Stimulated activated CD4-positive, alpha-beta T cell treated with anti-CD3 and anti-CD28 coated beads, Interleukin-15, amount 100 ng/mL, for 24 hours (primary cell): ENCODE measurements at places on chromosomes 4 and X.

DNA sequence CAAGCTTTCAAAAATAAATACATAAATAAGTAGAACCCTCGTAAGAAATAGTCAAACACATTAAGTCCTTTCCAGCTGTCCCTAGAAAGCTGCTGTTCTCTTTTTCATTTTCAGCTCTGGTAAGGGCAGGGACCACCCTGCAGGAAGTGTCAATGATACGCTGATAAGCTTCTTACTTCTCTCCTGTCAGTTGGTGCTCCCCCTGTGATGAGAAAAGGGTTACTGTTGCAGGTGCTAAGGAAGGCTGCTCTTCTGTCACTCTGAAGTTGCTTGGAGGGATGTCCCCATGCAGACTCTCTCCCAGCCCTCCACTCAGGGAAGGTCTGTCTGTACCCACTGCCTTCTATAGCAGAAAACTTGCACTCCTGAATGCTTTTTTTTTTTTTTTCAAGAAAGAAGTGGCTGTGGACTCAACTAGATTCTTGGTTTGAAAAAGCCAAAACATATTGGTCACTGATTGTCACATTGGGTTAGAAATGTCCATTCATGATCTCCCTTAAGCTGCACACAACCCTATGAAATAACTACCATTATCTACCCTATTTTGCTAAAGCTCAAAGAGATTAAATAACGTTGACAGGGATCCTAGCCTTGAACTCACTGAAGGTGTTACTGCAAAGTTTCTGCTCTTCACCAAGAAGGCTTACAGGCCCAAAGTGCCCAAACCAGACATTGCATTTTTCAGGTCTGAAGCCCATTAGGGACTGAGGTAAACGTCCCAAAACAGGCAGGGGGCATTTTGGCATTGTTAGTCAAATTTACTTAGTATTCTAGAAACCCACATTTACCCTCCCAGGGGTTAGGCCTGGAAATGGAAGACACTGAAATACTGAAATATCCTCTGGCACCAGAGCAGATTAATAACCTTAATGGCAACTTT lies 1.2 kb downstream of the CXCL3 start:
- DNase-seq = no peak

GRCh38 chr4:182074810-182075209 lies 168.4 kb upstream of the TENM3 start:
- DNase-seq = no peak

GRCh38 chr4:69974631-69975030 lies 9.1 kb upstream of the CSN2 start:
- no peak for DNase-seq

DNA sequence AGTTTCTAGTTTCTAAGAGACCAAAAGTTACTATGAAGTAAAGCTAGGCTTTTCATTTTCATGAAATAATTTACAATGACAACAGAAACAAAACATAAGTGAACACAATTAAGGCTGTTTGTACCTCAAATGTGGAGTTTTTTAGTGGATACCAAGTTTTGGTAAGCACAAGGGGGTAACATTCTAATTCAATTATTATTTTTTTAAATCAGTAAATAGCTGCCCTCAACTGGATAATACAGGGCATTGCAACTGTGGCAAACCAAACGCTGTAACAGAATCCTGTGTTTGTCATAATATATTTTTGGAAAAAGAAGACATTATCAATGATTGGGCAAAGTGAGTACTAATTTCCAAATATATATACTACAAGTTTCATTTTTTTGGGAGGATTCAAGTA lies 150.3 kb downstream of the FBXW7 start:
- DNase-seq = no peak

DNA sequence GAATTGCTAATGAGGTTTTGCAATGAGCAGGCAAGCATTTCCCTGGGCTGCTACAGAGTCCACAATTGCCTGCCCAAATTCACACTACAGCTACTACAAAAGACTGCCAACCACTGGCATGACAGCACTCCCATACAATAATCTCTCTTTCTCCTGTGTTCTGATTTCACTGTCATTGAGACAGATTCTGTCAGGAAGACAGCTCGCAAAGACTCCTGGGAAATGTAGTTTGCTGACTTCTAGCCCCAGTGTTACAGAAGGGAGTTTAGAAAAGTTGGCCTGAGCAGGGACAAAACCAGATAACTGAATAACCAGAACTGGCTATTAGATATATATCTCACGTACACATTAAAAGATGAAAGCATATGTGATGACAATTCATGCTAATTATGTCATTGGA lies 1231.3 kb upstream of the PRKX start:
- DNase-seq = no peak

GRCh38 chr4:72318421-72319170 lies 250.4 kb downstream of the ADAMTS3 start:
- DNase-seq = no peak

DNA sequence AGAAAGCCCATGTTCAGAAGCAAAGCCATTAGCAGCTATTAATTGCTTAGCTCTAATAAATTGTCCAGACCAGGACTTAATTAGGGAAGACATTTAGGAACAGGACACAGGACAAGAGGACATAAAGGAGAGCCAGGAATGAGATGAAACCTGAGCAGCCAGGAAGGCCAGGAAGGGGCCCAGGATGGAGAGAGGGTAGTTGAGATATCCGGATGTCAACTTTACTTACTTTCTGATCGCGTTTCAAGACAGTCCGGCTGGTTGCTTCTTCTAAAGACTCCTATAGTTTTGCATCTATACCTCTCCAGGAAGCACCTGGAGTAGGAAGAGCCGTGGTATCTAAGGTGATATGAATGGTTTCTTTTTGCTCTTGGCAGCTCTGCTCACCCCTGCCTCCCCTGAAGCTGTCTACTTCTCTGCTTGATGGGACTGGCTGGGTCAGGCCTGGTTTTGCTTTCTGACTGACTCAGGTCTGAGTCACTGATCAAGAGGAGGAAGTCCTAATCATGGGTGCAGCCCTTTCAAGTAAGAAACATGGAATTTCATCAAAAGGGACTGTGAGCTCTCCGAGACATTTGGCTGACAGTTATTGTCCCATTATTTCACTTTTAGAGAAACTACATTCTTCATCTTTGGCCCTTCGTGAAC lies 733.3 kb downstream of the RPA4 start:
- peak; percentile 4 for DNase-seq

- no peak for DNase-seq
These were observed 9.5 kb downstream of the GNRHR start for GRCh38 chr4:67744561-67745283.

GRCh38 chr4:22744478-22745062 lies 51.8 kb downstream of the GBA3 start:
- DNase-seq = no peak

GRCh38 chr4:153232768-153233167 lies 28.5 kb downstream of the TRIM2 start:
- DNase-seq = no peak

GRCh38 chr4:161178310-161178709 lies 985.5 kb downstream of the FSTL5 start:
- no peak for DNase-seq

DNA sequence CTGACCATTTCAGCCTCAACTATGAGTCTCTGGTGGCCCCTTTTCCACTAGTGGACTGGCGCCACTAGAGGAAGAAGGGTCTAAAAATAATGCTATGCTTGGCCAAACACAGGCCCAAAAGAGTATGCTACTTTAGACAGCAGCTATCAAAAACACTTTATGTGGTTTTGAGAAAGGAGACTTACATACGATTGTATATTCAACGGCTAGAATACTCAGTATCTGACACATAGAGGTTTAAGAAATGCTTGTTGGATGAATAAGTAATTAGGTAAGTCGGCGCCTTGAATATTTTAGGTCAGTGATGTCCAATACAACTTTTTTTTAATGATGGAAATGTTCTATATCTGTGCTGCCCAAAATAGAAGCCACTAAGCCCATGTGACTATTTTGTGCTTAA lies 25.7 kb upstream of the TMPRSS11A start:
- DNase-seq = no peak

- DNase-seq = no peak
These were observed 59.8 kb upstream of the RELL1 start for GRCh38 chr4:37745946-37746345.

GRCh38 chr4:87541956-87542709 lies 13.0 kb upstream of the SPARCL1 start:
- DNase-seq = no peak

GRCh38 chr4:118920247-118920646 lies 31.6 kb downstream of the SYNPO2 start:
- DNase-seq = no peak

GRCh38 chr4:163492951-163493504 lies 1.5 kb upstream of the TMA16 start:
- no peak for DNase-seq

DNA sequence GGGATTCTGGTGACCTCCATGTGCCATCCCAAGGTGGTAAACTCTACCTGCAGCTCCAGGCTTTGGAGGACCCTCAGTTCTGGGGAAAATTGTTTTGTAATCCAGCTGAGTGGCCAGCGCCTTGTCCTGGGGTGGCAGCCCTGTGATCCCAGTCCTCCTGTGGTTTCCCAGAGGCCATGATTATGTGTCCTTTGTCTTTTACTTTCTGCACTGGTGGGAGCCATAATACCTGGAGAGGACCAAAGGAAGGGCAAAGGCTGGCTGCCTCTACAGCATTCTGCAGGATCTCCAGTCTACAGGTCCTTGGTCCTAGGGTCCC lies 64.0 kb downstream of the NBDY start:
- no peak for DNase-seq

DNA sequence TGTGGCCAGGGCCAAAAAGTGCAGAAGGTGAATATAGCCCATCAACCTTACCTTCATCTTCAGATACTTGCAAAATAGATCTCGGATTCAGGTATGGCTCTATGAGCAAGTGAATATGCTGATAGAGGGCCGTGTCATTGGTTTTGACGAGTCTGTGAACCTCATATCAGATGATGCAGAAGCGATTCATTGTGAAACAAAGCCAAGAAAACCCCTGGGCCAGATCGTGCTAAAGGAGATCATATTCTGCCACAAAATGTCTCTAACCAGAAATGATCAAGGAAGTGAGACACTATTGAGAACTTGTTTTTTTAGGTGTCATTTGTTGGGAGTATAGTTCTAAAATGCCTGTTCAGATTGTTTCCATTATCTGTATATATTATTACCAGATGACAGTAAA lies 48.3 kb downstream of the PDK3 start:
- peak; percentile 47 for DNase-seq

DNA sequence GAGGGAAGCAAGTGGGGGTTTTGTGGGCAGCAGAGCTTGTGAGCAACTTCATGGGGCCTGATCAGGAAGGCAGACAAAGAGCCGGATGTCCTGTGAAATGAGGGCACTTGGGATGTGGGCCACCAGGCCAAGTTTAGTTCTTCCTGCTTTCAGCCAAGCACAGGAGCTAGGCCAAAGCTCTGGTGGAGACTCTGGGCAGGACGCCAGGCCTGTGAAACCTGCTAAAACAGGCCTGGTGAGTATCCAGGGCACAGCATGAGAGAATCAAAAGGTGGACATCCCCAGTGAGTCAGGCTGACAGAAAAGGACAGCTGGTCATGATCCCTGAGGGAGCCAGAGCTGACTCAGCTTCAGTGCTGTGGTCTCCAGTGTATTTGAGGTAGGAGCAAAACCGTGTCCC lies 95.7 kb downstream of the NPNT start:
- DNase-seq = no peak

GRCh38 chr4:85569730-85570299 lies 94.9 kb downstream of the ARHGAP24 start:
- no peak for DNase-seq

DNA sequence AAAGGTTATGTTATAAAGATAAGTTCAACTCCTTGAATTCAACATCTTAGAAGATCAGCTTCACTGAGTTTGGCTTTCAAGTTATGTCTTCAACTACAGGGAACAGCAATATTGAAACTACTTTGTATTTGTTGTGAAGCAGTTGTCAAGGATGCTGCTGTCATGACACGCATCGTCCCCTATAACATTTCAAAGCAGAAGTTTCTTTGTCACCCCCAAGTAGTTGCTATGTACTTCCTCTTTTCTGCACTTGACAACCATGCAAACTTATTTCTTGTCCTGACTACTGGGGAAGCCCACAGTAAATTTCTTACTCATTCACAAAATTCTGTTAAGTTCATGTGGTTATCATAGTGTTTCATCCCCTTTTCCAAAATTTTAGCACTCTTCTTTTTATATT lies 14.3 kb downstream of the ANTXR2 start:
- DNase-seq = no peak

GRCh38 chr4:143380629-143381028 lies 44.0 kb downstream of the GAB1 start:
- DNase-seq = no peak

DNA sequence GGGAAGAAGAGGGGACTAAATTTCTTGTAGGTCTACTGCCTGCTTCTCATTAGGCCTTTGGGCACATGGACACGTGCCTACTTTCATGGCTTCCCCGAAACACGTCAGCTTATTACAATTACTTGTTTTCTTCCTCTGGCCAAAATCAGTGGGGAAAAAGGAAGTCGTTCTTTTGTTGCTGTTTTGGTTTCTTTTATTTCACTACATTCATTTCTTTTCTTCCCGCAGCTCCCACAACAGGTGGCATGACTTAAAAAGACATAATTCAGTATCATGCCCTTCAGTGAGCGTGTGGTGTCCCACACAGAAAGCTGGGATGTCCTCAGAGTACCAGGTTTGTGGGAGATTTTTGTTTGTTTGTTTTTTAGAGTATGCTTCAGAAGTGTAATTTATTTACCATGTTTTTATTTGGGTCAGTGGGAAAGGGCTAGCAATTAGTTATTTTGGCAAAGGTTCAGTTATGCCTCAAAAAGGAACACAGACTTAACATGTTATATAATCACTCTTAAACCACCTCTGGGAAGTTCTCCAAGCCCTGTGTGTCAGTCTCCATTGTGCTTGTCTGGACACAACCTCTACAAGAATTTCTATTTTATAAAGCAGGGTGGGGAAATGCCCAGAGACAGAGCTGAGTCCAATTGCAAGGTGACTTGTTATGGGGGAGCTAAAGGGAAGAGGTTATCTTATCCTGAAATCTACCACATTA lies 44.2 kb upstream of the SPRY1 start:
- no peak for DNase-seq

- DNase-seq = no peak
These were observed 294.0 kb upstream of the UGT8 start for GRCh38 chr4:114304567-114304966.

- DNase-seq = no peak
These were observed 177.3 kb upstream of the DKK2 start for GRCh38 chr4:107213410-107213809.

GRCh38 chr4:61177367-61177766 lies 22.8 kb upstream of the ADGRL3 start:
- DNase-seq = no peak

DNA sequence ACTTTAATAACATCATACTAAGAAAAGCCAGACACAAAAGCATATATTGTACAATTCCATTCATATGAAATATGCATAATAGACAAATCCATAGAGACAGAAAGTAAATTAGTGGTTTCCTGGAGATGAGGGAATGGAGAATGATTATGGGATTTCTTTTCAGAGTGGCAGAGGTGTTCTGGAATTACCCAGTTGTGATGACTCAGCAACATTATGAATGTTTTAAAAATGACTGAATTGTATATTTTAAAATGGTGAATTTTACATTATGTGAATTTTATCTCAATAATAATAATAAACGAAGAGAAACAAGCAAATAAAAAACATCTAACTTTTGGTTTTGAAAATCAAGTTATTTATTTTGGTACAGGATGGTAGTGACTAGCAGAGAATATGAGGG lies 11.2 kb downstream of the ZXDA start:
- DNase-seq = no peak

- no peak for DNase-seq
These were observed 6.8 kb downstream of the AIMP1 start for GRCh38 chr4:106323119-106323518.

GRCh38 chr4:159337041-159337440 lies 234.2 kb downstream of the RAPGEF2 start:
- no peak for DNase-seq
